ENCODE measurements at places on chromosomes 1 and 21.

- no peak for DNase-seq
These were observed 10.9 kb upstream of the ELAVL4 start for GRCh38 chr1:50097791-50098190.

DNA sequence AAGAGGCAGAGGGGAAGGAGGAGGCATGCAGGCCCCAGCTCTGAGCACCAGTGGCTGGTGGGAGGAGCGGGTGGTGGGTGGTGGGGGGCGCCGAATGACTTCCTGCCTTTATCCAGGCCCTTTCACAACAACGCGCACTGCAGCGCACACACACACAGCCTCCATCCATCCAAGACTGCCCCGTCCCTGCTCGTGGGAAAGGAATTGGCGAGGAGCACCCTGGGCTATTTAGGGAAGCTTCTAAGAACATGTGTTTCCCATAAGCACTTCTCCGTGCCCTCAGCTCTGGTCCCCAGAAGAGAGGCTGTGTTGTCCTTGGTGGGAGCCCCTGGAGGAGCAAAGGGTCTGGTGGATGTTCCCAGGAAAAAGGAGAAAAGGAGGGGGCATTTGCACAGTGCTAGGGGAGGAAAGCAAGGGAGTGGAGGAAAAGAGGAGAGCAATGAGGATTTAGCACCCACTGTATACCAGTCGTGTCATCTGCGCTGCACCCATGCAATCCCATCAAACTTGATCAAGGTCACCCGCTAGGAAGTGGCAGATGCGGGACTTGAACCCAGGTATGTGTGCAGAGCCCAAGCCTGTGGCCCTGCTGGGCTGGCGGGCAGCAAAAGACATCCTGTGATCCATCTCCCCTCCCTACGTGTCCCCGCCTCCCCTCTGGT lies 28.1 kb downstream of the EPHA2 start:
- peak; percentile 66 for DNase-seq

DNA sequence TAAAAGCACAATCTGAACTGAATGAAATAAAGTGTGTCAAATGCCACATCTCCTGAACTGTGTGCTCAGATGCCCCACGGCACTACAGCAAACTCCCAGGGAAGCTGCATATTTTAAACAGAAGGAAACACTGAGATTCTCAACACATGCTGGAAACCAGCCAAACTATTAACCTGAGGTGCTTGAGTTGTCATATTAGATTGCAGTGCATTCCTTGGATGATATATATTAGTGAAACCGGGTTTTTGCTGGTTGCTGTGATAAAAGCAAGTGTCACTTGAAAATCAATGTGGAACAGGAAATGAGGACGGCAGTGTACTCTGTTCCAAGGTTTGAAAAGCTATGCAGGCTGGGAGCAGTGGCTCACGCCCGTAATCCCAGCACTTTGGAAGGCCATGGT lies 8.7 kb downstream of the SYNJ1 start:
- DNase-seq: no peak

- no peak for DNase-seq
These were observed 7.7 kb downstream of the GOLT1A start for GRCh38 chr1:204206121-204206520.

- DNase-seq: no peak
These were observed 197.0 kb downstream of the GABPA start for GRCh38 chr21:25931765-25932164.

DNA sequence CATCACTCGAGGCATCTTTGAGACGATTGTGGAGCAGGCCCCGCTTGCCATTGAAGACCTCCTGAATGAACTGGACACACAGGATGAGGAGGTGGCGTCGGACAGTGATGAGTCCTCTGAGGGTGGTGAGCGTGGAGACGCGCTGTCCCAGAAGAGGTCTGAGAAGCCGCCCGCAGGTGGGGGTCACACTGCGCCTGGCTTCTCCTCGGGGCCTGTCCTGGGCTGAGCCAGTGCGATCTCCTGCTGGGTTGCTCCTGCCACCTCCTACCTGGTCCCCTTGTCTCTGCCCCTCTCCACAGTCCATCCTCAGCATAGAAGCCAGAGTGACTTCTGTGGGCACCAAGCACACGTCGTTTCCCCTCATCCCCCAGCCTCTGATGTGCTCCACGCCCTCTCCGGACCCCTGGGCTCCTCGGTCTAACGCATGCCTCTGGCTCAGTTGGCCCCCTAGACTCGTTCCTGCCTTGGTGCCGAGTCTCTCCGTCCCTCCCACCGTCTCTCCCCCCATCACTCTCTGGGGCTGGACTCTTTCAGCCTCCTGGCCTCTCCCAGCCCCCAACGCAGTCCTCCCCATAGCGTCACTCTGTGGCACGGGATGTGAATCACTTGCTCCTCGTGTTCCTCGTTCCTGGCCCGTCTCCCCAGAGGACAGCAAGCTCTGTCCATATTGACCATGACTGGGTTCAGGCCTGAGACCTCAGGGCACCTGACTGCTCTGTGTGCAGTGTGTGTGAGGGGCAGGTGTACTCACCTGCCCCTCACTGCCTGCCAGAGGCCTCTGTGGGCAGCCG lies 8.7 kb downstream of the RRP1 start:
- no peak for DNase-seq

GRCh38 chr1:41442697-41443251 lies 41.7 kb downstream of the EDN2 start:
- no peak for DNase-seq

DNA sequence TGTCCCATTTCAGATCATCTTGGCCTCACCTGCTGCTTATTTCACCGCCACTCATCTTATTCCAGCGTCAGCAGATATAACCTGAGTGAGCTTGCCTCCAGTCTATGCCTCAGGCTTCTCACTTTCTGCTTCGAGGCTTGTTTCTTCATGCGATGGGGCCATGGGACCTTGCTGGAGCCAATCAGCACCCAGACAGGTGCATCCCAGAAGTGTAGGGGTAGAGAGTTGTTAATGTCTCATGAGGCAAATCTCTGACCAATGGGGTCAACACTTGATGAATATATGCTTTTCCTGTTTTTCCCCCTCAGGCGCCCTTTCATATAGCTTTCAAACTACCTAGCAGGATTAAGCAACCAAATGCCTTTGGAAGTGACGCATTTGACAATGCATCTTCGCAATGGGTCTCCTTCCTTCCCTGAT lies 935 bp upstream of the YIPF1 start:
- no peak for DNase-seq

- no peak for DNase-seq
These were observed 10.4 kb downstream of the DEGS1 start for GRCh38 chr1:224193319-224193966.

DNA sequence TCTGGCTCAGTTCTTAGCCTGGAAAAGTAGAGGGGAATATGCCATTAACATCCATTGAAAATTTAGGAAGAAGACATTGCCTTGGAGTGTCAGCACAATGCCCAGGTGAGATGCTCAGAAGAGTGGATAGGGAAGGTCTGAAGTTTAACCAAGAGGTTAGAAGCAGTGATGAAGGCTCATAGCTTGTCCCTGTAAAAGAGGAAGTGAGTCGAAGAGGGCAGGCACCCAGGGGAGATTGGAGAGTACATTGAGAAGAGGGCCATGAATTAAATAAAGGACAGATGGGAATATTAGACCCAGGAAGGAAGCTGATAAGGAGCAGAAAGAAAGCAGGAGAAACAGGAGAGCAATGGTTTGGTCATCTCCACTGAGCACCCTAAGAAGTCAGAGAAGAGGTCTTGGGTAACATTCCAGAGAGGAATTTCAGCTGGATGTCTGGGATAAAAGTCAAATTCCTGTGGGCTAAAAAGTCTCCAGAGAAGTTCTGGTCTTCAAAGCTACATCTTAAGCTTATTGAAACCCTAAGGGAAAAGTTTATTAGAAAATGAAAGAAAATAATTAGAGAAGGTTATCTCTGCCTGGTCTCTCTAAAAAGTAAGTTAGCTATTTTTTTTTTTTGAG lies 17.3 kb downstream of the C8B start:
- DNase-seq: no peak

DNA sequence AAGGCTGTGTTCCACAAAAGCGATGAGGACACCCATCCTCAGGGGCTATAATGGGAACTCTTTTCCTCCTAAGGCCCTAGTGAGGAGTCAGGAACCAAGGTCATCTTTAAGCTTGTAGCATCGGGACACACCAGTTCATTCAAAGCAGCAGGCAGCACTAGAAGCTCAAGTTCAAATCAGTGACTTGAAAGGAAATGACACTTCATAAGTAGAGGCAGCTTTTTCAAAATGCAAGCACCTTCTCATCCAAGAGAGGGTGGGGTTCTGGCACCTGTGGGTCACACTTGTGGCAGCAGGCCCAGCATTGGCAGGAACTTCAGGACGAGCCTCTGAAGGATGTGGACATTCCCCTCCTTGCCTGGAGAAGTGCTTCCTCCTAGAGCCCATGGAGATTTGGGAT lies 496.3 kb downstream of the KIF26B start:
- no peak for DNase-seq

DNA sequence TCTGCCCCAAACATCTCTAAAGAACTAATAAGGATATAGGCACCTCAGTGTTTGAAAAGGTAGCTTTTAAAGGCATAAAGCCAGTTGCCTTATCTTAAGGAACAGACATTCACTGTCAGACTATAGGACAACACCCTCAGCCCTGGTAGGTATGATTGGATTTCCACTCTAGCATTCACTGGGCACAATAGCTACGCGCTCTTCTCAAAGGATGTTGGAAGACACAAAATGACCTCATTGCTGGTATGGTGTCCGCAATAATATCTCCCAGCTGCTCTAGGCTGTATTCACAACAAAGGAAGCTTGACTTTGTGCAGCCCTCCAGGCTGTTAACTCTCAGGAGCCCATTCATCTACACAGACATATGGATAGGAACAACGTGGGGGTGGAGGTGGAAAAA lies 119.4 kb upstream of the CXADR start:
- DNase-seq: no peak

DNA sequence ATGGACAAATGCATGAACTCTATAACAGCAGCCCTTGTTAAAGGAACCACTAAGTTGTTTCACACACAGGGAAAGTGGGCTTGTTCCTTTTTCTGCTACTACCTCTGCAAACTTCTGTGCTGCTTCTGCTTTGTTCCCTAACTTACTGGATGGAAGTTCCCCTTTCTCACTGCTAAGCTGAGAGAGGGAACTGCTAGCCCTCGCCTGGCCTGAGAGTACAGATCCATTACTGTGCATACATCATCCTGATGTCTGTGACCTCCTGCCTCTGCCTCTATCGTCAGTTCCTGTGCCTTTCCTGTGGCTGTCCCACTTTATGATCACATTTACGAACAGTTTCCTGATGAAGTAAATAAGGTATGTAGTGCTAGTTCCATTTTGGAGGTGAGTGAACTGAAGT lies 3.5 kb downstream of the GNAT2 start:
- DNase-seq: no peak
